ENCODE measurements at places on chromosomes 4 and X.

- DNase-seq: no peak
Observed at GRCh38 chr4:152161676-152162330, 374.1 kb downstream of the FBXW7 start.

- no peak for DNase-seq
Observed at GRCh38 chr4:2336659-2337058, 74.8 kb upstream of the MXD4 start.

GRCh38 chr4:125280892-125281403 lies 33.8 kb upstream of the FAT4 start:
- no peak for DNase-seq

DNA sequence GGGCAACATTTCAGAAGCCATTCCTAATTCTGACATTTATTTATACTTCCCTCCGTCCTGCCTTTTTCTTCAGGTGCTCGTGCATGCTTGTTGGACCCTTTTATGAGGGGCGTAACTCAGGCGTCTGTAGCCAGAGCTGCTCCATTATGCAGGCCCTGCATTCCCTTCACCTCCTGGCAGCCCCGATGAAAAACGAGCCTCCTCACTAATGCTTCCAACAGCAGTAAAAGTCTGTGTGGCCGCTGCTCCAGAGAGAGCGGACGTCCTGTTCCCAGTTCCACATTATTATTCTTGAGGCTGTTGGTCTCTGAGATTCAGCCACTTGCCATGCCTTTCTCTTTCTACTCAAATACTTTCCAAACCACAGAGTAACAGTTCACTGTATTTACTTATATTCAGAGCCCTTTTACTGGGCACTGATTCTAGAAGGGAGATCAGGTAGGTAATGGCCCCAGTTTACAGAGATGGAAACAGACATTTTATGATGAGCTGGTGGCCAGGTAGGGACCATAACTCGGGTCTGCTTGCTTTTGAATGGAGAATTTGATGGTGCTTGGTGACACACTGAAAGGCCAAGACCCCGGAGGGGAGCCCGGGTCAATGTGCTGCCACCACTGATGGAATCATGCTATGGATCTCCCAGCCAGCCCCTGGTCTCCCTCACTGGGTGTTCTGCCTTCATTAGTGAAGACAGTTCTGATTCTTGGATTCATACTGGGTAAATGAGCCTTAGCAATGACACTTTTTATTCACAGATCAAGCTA lies 101.0 kb downstream of the GATB start:
- DNase-seq: no peak

GRCh38 chr4:17008834-17009345 lies 110.4 kb upstream of the LDB2 start:
- no peak for DNase-seq

DNA sequence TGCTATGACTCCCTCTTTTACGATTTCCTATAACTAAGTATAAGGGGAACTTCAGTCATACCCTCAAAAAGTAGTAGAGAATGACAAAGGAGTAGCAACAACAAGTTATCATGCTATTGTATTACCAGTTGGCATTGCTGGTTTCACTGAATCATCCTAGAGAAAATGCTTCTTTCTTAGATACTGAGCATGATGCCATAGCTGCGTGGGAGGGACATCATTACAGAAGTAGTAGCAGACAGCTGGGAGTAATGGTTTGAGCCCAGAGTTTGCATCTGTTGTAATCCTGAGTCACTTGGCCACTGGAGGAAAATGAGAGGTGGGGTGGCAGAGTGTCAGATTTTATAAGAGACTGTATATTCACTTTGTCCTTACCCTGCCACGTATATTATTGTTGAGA lies 38.6 kb downstream of the MTMR1 start:
- DNase-seq: no peak
